ENCODE measurements at places on chromosomes 4 and X. TPM values are rescaled to one million over a fixed set of nuclear protein-coding genes. Genes with fewer than 3 reads are reported as not detected.

Gene BEX5
- polyA plus RNA-seq = not detected

Gene MAGEA8
- polyA plus RNA-seq = not detected

Gene POU3F4
- not detected for polyA plus RNA-seq

Gene BMPR1B
- not detected for polyA plus RNA-seq

Gene ACOX3
- 5.8 TPM for polyA plus RNA-seq

Gene CFAP47
- polyA plus RNA-seq = not detected

Gene EREG
- 0.24 TPM for polyA plus RNA-seq
